CD4-positive, alpha-beta T cell treated with Interleukin-12 subunit alpha and Interleukin-12 subunit beta, for 1 hour (primary cell): ENCODE measurements at places on chromosomes 6 and 20.
A peak's percentile ranks its signal among the peaks of the same experiment; 100 is the strongest.

GRCh38 chr6:132731086-132731485, 17.2 kb upstream of the VNN1 start:
- DNase-seq = no peak

DNA sequence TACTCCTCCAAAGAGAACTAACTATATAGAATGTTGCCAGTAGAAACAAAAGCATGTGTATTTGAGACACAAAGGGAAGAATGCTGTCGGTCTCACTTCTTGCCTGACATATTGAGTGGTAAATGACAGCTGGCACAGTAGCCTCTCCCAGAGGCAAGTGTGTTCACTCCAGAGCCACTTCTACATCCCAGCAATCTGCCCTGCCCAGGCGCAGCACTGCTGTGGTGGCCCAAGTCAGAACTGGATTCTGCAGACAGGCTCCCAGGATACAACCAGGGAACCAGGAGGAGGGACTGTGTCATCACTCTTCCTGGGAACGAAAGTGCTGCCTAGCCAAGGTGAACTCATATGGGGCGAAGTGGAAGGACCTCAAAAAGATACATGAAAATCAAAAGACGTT, 103.2 kb upstream of the ARMC2 start:
- DNase-seq = no peak

GRCh38 chr6:141988954-141989705, 143.6 kb upstream of the GJE1 start:
- DNase-seq = peak; percentile 29

DNA sequence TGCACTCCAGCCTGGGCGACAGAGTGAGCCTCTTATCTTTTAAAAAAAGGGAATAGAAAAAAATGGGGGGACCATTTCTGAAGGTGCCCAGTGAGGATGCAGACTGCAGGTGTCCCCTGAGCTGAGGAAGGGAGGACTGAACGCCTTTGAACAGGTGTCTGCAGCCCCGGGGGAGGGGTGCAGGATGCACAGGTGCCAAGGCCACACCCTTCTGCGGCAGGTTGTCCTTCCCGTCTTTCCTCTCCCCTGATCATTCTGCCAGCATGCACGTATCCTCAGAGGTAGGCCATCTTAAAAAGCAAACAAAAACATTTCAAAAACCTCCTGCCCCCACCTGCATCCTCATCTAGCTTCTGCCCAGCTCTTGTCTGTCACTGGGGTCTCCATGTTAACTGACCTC, 101.3 kb downstream of the MTHFD1L start:
- DNase-seq = no peak

DNA sequence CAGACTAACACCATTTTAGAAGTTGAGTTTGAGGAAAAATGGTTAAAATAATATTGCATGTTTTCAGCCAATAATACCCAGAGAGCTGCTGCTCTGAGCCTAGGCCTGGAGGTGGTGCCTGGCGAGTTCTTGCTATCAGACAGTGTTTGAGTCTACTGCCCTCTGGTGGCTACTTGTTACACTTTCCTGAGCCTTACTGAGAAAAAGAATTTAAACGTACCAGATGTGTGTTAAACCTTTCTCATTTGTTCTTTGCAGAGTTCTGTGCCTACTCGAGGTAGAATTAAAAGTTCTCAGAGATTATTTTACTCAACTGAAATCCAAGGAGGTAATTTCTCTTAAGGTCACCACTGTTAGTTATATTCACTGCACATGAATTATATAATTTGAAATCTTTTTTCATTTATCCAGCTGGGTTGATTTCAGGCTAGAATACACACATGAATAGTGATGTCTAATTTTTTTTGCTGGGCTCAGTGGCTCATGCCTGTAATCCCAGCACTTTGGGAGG, 38.2 kb downstream of the SHLD1 start:
- DNase-seq = peak; percentile 90

DNA sequence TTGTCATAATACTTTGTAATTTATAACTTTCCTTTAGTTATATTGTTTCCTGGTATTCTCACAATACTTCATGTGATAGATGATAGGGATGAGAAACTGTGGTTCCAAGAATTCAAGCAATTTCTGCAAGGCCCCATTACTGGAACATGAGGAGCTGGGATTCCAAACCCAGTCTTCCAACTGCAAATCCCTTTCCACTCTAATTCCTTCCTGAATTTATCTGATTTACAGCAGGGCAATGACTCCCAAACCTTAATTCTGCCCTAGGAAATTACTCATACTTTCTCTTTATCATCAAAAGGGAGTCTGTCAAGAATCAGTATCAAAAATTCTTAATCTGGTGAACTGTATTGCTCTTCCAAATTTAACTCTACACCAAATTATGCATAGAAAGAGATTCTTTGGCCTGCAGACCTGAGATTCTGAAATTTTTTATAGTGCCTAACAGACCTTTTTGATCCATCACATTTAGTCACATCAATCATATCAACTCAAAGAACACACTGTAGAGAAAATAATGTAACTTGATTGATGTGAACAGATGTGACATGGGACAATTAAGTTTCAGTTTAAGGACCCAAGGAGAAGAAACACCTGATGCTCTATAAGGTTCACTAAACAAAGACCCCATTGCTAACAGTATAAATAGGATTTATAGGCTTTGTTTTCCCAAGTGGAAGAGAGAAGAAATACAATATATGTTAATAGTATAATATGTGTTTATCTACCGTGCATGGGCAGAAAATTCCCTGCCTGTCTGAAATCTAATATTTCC, 41.5 kb upstream of the GJA1 start:
- no peak for DNase-seq

DNA sequence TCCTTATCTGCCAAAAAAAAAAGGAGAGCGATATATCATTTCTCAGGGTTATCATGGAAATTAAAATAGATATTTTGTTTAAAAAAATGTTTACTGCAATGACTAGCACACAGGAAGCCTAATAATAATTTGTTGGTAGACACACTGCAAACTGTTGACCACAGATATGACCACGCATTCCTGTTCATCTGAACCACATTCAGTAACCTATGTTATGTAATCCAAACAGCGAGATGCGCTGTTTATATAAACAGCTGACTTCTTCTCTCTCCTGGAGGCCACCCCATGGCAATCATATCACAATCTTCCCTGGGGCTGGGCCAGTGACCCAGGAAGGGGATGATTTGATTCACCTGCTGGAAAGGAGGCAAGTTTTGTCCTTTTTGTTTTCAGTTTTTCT, 129.3 kb upstream of the UST start:
- DNase-seq = no peak

DNA sequence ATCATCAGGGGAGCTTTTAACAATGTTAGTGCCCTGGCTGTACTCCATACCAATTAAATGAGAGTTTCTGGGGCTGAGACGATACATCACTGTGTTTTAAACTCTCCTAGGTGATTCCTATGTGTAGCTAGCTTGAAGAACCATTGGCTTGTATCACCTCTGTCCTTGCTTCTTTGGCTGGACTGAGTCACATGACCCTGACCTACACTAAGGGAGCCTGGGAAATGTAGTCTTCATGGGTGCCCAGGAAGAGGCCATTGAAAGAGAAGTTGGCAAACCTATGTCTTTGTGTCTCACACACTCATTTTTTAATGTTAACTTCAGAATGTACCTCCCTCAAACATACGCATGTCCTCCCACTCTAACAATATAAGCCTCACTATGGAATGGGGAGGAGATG, 506.6 kb downstream of the DHX35 start:
- no peak for DNase-seq

GRCh38 chr6:154197196-154197860, 158.3 kb downstream of the OPRM1 start:
- no peak for DNase-seq

DNA sequence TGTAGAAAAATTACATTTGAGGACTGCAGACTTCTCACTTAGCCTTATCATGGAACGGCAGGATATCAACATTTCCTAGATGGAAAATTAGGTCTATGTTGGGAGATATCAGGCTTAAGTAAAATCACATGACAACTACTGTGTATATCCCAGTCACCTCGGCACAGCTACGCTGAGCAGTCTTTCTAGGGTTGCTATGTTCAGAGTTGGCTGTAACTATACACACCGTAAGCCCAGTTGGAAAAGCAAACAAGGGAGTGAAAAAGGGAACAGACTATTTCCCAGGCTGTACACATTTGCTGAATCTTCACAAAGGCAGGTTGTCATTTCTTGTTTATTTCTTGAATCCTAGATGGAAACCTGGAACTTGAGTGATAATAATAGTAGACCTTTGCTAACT, 80.7 kb upstream of the PTPRK start:
- DNase-seq = no peak

- no peak for DNase-seq
Measured at GRCh38 chr20:60039526-60039925, 81.3 kb downstream of the CDH26 start.

GRCh38 chr6:87283461-87283860, 38.9 kb upstream of the SMIM8 start:
- no peak for DNase-seq

- no peak for DNase-seq
Measured at GRCh38 chr6:151388236-151388635, 3.1 kb downstream of the ZBTB2 start.

DNA sequence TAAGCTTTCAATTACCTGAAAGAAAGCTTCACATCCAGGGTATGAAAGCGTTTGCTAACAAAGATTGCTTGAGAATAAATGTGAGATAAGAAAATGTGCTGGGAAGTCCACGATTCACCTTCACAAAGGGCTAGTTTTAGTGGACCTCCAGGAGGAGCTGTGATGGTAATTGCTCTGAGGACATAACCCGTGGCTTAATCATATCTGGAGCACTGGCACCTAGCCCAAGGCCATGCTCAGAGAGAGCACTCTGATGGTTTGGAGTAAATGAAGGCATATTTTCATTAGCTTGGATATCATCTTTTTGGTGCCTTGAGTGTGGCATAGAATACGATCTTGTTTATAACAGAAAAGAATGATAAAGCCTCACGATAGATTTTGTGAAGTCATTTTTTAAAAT, 46.9 kb upstream of the BACH2 start:
- no peak for DNase-seq

- DNase-seq = no peak
Measured at GRCh38 chr20:48632825-48633619, 194.8 kb downstream of the PREX1 start.

DNA sequence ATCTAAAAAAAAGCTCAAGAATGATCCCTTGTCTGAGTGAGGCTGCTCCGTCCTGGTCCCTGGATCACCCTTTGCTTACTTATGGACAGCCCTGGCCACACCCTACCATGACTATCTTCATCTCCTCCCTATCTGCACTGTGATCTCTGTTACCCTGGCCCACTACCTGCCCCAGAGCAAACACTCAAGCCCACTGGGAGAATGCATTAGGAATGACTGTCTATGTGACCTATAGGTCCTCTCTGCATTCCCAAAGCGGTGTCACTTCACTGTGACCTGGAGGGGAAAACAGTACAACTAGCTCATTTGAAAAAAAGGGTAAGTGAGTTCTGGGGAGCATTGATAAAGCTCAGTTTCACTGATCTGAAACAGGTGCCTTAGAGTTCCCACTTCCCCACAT, 86.4 kb upstream of the FOXP4 start:
- DNase-seq = no peak

GRCh38 chr6:151616600-151616999, 122.8 kb downstream of the CCDC170 start:
- no peak for DNase-seq

- no peak for DNase-seq
Measured at GRCh38 chr20:4602297-4602631, 119.4 kb upstream of the PRND start.

DNA sequence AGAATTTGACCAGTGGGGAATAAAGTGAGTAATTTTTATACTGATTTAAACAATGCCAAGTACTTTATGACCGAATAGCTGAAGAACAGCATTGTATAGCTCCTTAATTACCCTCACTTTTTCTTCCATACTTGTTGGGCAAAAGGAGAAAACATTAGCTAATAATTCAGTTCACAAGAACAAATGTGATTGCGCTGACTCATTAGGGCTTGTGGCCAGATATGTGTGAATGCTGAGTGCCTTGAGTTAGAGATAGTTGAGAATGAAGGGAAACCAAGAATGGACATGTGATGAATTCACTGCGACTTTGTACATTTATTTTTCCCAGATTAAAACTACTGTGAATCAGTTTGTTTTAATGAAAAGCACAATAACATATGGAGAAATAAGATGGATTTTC, 669.4 kb downstream of the TFAP2A start:
- DNase-seq = no peak

DNA sequence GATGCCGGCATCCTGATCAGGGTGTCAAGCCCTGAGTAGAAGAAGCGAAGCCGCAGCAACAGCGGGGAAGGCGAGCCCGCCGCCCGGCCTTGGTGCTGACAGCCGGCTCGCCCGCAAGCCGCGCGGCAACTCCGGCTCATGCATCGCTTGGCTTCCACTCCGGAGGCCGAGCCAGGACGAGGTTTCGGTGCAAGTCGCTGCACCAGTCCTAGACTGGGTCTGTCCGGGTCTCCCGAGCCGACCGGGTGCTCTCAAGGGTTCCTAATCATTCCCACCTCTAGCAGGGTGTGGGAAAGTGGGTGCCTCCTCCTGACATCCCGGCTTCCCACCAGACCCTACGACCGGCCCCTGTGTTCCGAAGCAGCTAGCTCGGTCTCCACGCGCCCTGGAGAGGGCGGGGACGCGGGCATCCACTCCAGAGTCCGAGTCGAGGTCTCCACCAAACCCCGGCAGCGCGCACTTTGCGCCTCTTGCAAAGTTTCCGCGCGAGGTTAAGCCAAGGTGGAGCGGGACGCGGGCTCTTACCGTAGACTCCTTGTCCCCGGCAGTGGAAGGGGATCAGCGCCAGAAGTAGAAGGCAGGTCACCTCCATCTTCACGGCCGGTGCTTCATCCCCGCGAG, 1.4 kb downstream of the MDGA1 start:
- peak; percentile 29 for DNase-seq

- DNase-seq = no peak
Measured at GRCh38 chr20:36144336-36144735, 10.2 kb upstream of the EPB41L1 start.

DNA sequence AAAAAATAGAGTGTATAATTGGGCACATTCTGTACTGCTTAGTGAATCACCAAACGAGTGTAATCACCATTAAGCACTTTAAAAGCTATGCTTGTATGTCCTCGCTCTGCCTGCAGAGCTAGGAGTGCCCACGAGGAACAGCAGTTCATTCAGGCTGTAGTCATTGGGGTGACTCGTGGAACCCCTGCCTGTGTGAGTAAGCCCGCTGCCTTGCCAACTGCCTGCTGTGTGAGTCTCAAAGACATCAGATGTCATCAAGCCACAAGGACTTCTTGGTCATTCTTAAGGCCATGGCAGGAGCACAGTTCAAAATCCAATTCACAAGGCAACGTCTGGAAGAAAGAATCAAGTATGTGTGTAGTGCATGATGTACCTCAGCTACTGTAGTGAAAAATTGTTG, 60.4 kb downstream of the FOXO3 start:
- DNase-seq = no peak

DNA sequence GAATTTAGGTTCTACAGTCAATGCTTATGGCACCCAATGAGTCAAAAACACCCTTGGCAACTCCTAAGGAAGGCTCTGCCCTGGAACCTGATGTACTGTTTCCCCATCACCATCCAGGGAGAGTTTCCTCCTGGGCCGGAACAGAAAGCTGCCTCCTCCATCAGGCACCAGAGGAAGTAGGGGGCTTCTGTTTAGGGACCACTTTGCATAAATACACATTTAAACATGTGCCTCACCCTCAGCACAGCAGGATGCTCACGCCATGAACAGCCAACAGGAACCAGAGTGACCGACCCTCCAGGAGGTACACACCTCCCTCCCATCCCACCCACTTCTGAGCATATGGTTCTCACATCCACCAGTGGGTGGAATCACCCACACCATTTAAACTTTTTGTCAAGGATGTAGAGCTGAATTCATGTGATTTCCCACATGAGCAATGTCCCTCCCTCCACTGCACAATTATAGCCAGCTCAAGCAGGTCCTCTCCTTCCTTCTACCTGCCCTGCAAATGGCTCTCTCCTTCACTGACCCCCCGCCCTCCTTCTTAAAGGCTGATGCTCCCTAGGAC, 14.8 kb downstream of the DDRGK1 start:
- no peak for DNase-seq
